ENCODE measurements at places on chromosomes 7 and 10.

- no peak for DNase-seq
Measured at GRCh38 chr10:133278577-133279265, 2.1 kb upstream of the ADAM8 start.

DNA sequence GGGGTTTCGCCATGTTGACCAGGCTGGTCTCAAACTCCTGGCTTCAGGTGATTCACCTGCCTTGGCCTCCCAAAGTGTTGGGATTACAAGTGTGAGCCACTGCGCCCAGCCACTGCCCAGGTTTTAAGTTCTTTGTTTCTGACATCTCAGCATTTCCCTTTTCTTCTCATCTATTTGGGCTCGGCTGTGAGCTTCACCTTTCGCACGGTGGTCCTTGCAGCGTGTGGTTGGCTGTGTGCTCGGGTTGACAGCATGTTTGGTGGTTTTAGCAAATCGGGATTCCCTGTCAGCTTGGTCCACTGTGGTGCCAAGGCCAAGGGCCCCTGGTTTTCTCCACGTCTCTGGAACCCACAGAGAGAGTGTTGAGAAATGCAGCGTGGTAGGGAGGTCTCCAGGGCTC is 138.8 kb downstream of the DNAJB6 start:
- DNase-seq: no peak

DNA sequence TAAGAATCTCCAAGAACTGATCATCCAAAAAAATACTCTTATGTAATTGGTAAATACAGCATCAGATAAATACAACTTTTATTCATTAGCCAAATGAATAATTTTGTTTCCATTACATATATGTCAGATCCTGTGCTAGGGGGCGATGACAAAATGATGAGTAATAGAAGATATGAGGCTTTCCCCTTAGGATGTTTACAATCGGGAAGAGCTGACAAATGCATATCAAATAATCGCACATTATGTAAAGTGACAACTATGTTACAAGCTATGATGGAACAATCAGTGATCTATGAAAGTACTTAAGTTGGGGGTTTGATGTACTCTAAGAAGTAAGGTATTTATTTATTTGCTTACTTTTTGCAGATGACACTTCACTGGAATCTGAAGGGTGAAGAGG is 465.6 kb upstream of the VSTM2A start:
- DNase-seq: no peak

DNA sequence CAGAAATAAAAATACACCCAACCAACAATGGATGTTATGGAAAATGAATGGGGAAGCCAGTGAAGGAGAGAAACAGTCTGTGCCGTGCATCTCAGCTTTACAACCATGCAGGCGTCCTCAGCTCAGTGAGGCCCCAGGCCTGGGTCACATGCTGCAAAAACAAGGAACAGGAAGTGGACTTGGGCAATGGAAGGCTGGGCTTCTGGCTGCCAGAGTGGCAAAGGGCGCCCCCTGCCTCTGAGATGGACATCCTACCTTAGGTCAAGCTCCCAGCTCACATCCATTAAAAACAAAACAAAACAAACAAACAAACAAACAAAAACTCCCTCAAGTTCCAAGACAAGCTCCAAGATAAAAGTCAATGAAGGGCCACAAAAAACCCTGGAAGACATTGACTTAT is 54.7 kb upstream of the AFAP1L2 start:
- peak; percentile 38 for DNase-seq

DNA sequence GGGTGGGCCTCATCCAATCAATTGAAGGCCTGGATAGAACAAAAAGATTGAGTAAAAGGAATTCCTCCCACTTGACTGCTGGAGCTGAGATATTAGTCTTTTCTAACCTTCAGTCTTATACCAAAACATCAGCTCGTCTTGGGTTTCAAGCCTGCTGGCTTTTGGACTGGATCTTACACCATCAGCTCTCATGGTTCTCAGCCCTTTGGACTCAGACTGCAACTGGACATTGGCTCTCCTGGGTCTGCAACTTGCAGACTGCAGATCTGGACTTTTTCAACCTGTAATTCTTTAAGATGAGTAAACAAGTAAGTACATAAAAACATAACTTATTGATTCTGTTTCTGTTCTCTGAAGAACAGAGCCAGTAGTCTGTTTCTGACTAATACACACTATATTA is 73.7 kb downstream of the PPP1R3C start:
- DNase-seq: no peak

DNA sequence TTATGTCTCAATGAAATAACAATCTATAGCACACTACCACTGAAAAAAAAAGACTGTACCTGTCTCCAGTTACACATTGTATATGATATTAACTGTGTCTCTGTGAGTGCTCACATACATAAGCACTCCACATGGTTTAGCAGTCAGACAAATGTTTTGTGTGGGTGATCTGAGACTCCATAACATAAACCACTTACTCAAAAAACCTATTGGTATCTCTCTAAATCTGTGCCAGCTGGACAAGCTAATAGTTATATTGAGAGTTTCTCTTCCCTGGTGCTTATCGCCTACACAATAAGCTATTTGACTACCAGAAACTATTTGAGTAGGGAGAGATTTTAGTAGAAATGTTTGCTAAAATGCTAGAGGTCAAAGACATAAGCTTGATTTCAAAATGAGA is 190.1 kb upstream of the AGR3 start:
- DNase-seq: no peak

DNA sequence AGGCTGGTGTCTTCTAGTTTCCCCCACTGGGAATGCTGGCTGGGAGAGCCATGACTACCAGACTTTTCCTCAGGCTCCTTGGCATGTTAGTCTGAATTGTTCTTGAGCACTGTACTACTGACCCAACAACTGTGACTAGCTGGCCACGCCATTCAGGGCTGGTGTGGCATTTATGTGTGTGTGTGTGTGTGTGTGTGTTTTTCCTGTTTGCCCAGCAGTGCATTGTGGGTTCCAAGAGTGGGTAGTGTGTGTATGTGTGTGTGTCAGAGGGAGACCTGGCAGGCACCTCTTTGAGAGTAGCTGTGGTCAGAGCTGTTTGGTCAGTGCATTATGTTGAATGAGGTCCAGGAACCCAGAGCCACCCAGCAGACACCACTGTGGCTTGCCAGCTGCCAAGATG is 9.2 kb downstream of the PCBD1 start:
- DNase-seq: no peak

DNA sequence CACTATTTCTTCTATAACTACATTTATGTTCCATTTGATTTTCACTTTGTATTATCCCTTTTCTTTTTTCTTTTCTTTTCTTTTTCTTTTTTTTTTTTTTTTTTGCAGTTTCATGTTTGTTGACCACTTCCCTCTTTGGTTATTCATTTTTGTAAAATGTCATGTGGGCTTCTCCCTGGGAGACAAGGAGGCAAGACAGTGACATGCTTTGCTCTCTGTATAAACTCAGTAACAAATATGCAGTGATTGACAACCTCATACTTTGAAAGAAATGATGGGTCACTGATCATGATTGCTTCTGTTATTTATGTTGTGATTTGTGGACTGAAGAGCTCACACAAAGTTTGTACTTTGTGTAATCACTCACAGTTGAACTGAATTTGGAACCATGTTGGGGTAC is 90.2 kb upstream of the ABI1 start:
- no peak for DNase-seq

DNA sequence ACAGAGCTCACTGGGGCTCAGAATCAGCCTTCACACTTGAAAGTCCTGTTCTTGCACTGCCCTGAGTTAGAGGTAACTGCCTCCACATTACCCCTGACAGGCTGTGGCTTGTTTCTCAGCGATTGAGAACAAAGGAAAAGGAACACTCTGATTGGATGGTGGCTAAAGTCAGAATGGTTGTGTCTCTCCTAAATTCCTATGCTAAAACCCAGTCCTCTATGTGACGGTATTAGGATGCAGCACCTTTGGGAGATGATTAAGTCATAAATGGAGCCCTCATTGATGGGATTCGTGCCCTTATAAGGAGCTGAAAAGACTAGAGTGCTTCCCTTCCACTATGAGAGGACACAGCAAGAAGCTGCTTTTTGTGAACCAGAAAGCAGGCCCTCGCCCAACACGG is 38.9 kb upstream of the DGKI start:
- DNase-seq: no peak

DNA sequence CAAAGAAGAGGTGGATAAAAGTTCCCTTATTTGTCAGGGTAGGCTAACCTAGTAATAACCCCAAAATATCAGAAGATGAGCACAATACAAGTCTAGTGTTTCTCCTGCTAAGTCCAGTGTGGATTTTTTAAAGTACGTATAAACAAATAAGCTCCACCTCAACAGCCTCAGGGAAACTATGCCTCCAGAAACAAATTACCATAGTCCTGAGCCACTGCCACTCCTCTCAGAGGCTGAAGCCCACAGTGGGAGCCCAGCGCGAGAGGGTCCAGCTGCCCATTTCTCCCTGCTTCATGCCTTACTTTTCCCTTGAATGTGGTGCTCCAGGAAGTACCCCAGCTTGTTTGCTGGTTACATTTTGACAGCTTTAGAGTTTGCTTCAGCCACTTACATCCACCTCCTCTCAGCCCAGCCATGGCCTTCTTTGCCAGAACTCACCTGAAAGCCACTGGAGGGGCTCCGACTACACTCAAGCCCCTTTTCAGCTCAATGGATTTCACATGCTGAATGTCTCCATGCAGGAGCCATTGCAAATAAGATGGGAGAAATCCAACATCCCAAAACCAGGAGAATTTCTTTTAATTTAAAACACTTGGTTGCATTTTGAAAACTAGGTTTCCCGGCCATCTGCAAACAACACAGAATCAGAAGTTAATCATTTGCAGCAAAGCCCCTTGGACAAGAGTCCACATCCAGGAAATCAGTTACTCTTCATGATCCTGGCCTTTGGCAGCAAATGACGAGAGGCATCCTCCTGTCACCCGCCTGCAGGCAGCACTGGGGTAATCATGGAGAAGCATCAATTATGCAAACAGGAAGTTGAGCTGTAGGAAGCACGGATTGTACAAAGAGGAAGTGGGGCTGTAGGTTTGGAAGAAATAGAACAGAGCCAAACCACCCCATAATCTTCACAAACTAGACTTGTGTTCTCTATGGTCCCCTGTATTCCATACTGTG is 138.1 kb downstream of the HERPUD2 start:
- DNase-seq: peak; percentile 76

All from A673 (cell line).